Activated T-cell treated with anti-CD3 and anti-CD28 coated beads, Interleukin-2, amount 50 U/mL, for 48 hours (primary cell): ENCODE measurements at places on chromosomes 7 and 10.

GRCh38 chr7:95046494-95047240 is 139.3 kb downstream of the PPP1R9A start:
- no peak for DNase-seq

- DNase-seq, result peak; percentile 24
These were observed 255.6 kb downstream of the OTUD1 start for GRCh38 chr10:23694446-23694920.

DNA sequence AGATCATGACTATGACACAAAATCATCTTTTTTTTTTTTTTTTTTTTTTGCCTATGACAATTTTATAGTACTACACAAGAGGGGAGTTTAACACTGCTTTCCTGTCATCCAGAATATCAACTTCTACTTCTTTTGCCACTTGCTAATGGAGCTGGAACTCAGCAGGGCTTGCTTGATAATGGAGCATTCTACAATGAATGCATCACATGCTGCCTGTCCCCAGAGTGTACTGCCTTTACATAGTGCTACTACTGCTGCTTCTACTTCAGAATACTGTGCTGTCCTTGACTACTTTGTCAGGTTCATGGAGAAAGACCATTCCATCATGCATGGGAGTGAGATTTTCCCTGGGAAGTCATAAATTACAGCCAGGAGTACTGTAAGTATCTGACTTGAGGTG is 338.6 kb upstream of the SEMA3A start:
- DNase-seq, result no peak

DNA sequence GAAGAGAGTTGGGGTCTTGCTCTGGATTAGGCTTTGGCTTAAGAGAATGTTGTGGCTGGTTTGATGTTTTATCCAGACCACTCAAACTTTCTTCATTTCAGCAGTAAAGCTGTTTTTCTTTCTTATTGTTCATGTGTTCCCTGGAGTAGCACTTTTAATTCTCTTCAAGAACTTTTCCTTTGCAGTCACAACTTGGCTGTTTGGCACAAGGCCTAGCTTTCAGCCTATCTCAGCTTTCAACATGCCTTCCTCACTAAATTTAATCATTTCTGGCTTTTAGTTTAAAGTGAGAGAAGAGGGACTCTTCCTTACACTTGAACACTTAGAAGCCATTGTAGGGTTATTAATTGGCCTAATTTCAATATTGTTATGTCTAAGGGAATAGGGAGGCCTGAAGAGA is 18.1 kb downstream of the CCDC126 start:
- no peak for DNase-seq

GRCh38 chr10:87804939-87805569 is 13.0 kb downstream of the ATAD1 start:
- no peak for DNase-seq

GRCh38 chr7:132977234-132977633 is 104.7 kb downstream of the CHCHD3 start:
- DNase-seq, result no peak

DNA sequence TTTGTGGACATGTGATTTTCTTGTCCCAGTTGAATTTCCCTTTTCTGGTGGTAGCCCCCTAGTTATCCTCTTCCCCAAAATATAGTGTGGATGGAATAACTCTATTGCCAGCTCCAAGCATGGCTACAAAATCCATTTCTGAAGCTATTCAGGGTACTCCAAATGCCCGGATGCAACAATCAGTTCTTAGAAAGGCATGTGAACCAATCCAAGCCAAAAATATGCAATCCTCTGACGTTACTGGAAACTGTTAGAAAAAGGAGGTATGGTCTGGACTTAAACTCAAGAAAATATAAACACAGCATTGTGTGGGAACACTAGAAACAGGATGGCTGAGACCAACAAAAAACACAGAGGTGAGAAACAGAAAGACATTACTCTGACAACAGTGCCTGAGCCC is 347.0 kb downstream of the GPAM start:
- DNase-seq, result no peak

DNA sequence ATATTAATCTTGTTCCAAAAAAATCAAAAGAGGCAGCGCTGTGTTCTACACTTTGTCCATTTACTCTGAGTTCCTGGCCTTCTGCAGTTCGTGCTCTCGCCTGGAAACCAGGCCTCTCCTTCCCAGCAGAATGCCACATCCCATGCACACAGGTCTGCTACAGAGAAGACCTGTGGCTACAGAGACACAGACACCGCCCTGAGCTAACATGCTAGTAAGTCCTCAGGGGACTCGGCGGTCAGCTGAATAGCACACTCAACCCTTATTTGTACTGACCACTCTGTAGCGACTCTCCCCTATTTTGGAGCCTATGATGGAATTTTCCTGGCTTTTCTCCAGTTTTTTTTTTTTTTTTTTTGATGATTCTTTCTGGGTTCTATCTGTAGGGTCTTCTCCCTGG is 12.8 kb downstream of the CREB3L2 start:
- no peak for DNase-seq

DNA sequence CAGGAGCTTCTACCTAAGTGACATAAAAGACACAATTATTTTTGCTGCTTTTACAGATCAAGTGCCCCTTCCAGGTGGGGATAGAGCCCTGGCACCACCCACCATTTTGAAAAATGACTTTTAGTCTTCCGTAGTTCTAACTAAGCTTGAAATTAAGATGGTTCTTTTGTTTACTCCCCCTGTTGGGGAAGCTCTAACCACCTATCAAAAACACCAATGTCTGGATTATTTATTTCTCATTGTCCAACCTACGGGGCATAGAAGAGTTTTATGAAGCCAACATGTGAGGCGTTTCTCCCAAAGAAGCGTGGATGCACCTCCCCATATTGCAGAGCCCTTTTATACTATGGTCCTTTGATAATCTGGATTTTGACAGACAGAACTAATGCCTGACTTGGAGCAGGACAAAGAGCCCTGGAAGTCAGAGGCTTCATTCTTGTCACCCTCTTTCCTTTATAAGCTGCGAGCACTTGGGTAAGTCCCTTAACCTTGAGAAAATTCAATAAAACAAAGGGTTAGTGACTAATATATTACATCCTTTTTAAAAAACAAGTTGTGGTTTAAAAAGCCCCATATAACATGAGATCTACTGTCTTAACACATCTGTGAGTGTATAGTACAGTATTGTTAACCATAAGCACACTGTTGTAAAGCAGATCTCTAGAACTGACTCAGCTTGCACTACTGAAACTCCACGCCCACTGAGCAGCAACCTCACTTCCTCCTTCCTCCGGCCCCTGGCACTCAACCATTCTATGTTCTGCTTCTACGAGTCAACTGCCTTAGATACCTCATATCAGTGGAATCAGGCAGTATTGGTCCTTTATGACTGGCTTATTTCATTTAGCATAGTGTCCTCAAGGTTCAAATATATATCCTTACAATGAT is 67.5 kb downstream of the ATXN7L1 start:
- DNase-seq, result peak; percentile 88
